ENCODE measurements at places on chromosomes 16 and 17. TPM values are rescaled to one million over a fixed set of nuclear protein-coding genes. Genes with fewer than 3 reads are reported as not detected.

KRT222 gene
- total RNA-seq = 5.6 TPM

SCGB1C2 gene
- not detected for total RNA-seq

ABCC12 gene
- total RNA-seq = 0.25 TPM

MYL4 gene
- total RNA-seq = 215 TPM

MYOCD gene
- total RNA-seq = 0.05 TPM

PIPOX gene
- 189 TPM for total RNA-seq

CORO1A gene
- 26.7 TPM for total RNA-seq
